ENCODE measurements at places on chromosomes 7 and 10.

DNA sequence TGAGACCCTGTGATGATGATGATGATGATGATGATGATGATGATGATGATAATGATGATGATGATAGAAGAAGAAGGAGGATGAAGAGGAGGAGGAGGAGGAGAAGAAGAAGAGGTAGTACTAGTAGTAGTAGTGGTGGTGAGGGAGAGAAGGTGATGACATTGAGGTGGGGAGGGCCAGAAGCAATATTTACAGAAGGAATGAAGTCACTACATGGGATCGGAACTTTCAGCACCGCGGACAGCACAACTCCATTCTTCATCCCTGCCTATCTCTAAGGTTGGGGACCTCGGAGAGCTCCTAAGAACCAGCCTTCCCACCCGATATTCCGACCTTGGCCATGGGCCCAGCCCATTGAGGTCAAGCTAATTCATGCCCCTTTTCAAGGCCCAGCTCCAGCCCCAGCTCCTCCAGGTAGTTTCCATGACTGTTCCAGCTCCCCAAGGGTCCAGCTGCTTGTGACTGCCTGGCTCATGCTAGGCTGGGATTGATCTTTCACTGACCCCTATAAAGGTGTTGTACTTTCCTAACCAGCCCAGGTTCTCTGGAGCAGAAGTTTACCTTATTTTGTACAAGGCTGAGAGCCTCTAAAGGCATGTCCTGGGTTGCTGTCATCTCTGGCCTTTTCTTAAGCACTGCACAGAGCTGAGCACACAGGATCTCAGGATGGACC lies 10.3 kb downstream of the CRHR2 start:
- DNase-seq, result peak; percentile 23

- no peak for DNase-seq
Observed at GRCh38 chr10:110486680-110487410, 10.9 kb upstream of the DUSP5 start.

GRCh38 chr10:105769248-105770184 lies 1128.4 kb downstream of the SORCS3 start:
- DNase-seq, result no peak

DNA sequence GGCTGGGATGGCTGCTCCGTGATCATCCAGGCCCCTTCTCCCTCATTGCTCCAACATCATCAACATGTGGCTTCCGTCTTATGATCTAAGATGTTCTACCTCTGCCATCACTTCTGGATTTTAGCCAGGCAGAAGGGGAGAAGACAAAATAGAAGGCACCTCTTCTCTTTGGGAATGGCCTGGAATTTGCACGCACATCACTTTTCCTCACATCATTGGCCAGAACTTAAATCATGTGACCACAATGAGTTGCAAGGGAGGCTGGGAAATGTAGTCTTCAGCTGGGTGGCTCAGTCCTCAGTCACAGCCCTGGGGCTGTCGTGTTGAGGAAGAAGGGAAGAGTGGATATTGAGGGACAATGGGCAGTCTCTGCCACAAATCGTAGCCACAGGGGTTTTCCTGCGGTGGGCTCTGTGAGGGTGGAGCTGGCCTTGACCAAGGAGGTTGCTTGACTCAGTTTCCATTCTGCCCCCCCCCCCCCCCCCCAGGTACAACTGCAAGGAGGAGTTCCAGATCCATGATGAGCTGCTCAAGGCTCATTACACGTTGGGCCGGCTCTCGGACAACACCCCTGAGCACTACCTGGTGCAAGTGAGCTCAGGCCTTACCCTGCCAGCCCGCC lies 50.3 kb downstream of the PALD1 start:
- no peak for DNase-seq

DNA sequence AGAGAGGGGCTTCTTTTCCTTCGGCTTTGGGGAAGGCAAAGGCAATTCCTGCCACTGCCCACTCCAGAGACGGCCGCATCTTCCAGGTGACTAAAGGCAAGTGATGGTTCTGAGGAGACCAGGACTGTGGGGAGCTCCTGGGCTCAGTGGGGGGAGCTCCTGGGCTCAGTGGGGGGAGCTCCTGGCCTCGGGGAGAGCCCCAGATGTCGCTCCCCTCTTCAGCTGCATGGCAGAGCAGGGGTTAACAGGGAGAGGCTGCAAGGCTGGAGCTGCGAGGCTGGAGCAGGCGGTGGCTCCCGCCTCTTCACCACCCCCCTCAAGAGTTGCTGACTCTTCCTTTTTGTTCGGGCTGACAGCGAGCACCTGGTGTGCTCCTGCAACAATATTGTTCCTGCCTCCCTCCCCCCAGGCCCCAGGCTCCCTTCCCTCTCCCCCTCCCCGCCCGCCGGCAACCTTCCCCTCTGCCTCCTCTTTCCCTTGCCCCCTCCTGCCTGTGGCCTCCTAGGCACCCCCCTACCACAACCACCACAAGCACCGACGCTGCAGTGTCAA lies 56.3 kb upstream of the LBX1 start:
- DNase-seq, result no peak

- DNase-seq, result no peak
Observed at GRCh38 chr7:148790131-148790726, 91.5 kb downstream of the CUL1 start.

- DNase-seq, result no peak
Observed at GRCh38 chr10:90204131-90204955, 503.0 kb downstream of the KIF20B start.

DNA sequence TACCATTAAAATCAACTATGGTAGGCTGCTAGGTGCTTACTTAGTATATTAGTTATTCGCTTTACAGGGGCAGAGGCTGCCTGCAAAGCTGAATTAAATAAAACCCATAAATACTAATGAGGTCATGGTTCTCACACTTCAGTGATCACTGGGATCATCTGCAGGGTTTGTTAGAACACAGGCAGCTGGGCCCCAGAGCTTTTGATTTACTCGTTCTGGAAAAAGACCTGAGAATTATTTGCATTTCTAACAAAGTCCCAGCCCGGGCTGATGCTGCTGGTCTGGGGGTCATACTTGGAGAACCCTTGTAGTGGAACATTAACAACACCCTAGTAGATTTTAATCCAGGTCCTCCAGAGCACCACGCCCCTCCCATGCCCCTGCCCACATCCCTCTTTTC lies 8.5 kb downstream of the UCN3 start:
- DNase-seq, result no peak

GRCh38 chr10:30348378-30348776 lies 701 bp downstream of the MTPAP start:
- DNase-seq, result no peak

DNA sequence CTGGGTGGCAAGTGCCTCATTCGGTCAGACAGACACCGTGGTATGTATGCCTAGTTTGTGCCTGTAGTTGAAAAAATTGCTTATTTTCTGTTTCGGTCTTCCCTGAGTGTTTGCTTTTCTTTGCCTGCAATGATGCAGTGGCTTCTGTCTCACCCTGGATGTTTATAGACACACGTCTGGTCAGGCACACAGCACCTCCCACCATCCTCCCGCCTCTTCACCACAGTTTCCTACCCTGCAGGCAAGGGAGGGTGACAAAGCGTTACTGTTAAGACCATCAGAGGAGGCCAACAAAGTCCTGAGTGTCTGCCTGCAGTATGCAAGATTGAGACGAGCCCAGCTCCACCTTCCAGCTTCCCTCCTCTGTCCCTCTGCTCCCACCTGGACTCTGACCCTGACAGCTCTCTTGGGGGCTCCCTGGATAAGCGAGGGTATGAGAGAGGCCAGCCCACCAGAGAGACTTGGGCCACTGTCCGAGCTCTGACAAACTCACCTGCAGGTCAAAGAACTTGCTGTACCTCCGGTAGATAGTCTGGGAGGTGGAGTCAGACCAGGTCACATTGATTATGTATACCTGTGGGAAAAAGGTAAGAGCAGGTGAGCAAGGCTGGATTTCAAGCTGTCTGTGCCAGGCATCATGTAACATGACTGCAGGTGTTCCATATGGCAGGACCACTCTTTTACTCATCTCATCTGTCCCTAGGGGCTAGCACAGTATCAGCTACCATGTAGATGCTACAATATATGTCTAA lies 54.4 kb downstream of the SH3PXD2A start:
- no peak for DNase-seq

DNA sequence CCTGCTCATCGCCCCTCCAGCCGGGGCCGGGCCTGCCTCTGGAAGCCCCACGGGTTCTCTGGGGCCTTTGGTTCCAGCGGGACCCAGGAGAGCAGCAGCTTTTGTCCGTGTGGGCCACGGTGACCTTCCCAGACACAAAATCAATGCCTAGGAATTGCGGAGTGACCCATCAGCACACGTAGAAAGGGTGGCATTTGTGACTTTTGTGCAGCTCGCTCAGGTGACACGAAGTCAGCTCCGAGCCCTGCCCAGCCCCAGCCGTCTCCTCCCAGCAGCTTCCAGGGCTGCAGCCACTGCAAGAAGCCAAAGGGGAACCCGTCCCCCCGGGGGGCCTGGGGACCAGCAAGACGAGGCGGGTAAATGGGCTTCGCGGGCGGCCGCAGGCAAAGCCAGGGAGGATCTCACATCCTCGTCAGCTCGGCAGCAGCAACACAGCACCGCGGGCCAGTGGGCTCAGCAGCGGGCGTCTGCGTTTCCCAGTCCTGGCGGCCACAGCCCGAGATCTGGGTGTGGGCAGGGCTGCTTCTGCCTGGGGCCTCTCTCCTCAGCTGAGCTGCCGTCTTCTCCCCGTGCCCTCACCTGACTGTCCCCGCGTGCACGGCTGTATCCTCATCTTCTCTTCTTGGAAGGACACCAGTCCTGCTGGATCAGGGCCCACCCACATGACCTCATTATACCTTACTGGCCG lies 88.5 kb downstream of the PAXIP1 start:
- no peak for DNase-seq

DNA sequence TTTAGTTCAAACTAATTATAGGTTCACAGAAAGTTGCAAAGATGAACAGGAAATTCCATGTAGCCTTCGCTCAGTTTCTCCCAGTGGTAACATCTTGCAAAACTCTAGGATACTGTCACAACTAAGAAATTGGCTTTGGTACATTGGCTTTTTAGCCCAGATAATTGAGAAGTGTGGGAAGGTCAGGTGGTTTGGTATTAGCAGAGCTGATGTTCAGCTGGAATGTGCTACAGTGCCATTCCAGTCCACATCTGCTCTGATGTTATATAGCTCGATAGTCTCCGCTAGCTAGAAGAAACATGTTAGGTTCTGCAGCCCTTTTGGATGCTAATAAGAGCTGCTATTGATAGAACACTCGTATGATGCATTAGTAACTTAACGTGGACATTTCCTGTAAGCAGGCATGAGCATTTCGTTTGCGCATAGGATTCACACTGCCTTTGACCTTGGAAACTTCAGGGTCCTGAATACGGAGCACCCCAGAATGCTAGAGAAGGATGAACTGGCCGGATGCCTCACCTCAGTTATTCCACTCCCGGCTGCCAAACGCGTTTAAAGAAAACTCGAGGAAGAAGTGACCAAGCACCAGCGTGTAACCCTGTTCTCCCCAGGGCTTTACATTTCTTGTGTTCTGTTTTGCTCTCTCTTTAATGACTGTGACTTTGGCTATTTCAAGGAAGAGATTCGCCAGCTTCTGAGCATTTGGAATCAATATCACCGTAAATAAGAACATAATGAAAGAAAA lies 271.4 kb downstream of the GALNT17 start:
- DNase-seq, result no peak

GRCh38 chr10:100419911-100420449 lies 42.8 kb upstream of the WNT8B start:
- DNase-seq, result no peak

DNA sequence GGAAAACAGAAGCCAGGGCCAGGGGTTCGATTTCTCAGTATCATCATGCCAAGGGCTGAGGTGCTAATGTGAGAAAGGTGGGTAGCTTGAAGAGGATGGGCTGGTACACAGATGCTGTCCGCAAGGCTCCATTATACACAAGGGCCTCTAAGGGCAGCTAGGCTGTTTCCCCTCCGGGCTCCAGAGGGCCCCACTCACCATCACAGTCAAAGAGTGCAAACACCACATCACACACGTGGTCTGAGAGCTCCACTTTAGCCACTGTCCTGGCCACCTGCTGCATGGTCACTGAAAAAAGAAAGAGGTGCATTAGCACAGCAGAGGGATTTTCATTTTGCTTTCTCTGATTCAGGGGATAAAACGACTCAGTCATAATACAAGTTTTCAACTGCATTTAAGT lies 20.9 kb upstream of the DNAJB12 start:
- no peak for DNase-seq

GRCh38 chr7:131103997-131104396 lies 223.7 kb upstream of the MKLN1 start:
- peak; percentile 64 for DNase-seq

DNA sequence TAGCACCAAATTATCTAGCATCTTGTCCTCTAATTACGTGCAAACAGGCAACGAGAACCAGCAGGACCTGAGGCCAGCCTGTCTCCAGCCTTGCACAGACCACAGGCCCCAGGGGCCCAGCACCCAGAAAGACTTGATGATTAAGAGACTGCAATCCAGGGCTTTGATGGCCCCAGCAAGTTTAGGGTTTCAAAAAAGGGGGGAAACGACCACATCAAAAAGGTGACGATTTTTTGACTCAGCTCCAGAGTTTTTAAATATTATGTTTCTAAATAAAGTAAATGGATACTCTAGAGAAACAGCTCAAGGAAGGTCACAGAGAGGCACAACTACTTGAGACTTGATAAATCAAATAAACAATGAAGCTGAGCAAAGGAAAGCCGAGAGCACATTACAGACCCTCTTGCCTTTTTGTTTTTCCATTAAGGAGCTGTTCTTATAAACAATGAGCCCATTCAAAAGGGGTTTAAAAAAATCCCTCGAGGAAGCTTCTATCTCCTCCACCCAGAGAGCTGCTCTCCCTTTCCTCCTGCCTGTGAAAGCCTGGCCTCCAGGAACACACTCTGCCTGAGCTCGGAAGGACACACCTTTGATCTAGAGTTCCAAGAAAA lies 44.1 kb downstream of the GLI3 start:
- no peak for DNase-seq

- no peak for DNase-seq
Observed at GRCh38 chr7:121605317-121605680, 209.2 kb upstream of the FAM3C start.

DNA sequence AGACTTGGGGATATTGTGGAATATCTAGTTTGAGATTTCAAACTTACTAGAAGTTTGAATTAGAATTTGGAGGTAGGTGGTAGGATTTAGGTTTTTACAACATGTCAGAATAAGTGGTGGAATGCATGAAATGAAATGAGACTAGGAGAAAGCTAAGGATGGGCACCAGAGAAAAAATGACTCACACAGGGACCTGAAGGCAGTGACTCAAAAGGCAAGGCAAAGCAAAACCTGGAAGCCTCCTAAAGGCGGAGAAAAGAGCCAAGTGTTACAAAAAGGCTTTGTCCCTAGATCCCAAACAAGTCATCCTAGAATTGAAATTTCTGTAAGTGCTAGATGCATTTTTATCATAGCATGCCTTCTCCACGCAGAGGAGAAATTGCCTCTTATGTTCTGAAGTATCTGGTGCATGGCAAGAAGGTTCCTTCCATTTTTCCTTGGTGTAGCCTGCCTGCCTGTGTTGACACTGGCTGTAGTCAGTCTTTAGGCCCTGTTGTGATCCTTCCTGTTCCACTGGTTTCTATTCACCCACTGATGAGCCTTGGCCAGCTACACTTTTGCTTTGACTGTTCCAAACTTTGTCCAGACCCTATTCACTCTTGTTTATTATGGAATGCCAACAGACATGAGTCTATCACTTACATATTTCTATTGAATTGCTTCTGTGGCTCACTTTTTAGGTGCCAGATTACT lies 109.3 kb downstream of the ETV1 start:
- DNase-seq, result no peak

Measured in AG04450 (cell line).